Erythroblast (primary cell): ENCODE measurements at places on chromosomes 12 and 14.
A peak's percentile ranks its signal among the peaks of the same experiment; 100 is the strongest.

- DNase-seq: no peak
Observed at GRCh38 chr12:51914034-51914923, 7.0 kb downstream of the ACVRL1 start.

DNA sequence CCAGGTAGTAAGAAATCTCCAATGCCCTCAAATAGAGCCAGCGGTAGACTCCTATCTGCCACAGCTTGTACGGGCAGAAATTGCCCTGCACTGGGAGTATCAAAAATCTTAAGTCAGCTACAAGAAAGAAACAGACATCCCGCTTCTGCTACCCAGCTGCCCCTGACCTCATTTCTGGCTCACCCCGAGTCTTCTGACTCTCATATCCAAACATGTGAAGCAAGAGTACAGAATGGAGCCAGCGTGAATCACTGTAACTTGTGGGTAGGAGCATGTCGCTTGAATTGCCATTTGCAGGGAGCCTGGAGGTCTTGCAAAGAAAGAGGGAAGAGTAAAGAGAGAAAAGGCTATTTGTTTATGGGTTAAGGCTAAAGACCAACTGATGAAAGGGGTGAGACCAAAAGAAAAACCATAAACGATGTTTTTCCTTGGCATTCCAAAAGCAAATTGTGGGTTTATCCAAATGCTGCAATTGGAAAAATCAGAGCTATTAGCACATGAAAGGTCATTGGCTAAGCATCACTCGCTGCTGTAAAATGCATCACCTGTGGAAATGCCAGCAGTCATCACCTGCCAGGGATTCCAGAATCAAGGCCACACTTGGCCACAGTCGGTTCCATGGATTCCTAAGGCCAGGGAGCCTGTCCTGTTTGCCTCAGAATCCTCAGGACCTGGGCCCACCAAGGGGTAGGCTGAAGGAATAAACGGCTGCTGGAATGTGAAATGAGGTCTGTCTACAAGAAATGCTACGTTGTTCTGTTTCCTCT lies 86.6 kb downstream of the FOXN3 start:
- DNase-seq: no peak

DNA sequence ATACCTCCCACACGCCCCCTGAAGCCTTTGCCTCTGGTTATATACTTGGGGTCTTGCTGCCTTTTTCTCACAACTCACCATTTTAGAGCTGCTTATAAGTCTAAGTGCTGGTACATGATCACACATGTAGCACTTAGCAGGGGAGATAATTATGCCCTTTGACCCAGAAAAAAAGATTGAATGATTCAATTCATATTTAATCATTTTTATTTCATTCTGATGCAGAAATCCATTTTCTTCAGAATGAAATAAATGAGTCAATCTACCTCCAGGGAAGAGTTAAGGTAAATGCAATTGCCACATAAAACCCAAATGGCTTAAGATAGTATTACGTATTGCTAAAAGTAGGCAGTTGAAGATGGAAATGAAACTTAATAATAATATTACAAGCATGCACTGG lies 414.6 kb upstream of the PRICKLE1 start:
- no peak for DNase-seq

GRCh38 chr12:103529306-103529705 lies 33.5 kb upstream of the C12orf42 start:
- no peak for DNase-seq

- DNase-seq: no peak
Observed at GRCh38 chr12:19614601-19615383, 175.5 kb downstream of the AEBP2 start.

DNA sequence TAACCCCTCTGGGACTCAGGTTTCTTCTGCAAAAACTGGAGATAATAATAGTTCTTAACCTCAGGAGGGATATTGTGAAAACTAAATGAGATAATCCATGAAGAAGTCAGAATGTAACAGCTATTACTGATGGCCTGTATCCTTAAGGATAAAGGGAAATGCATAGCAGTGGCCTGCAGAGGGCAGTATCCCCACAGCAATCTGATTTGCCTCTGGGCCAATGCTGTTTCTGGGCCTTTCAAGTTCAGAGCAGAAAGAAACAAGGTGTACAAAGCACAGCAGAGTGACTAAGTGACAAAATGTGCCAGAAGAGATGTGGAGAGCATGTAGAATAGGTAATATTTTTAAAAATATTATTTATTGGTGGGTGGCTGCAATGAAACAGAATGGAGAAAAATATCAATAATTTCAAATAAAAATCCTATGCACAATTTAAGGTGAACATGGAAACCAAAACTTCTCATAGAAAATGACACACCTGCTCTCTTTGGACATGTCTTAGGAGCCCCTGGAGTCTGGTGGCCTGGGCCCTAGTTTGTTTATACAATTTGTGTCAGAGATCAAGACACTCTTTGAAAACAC lies 90.3 kb downstream of the C12orf75 start:
- DNase-seq: peak; percentile 53

DNA sequence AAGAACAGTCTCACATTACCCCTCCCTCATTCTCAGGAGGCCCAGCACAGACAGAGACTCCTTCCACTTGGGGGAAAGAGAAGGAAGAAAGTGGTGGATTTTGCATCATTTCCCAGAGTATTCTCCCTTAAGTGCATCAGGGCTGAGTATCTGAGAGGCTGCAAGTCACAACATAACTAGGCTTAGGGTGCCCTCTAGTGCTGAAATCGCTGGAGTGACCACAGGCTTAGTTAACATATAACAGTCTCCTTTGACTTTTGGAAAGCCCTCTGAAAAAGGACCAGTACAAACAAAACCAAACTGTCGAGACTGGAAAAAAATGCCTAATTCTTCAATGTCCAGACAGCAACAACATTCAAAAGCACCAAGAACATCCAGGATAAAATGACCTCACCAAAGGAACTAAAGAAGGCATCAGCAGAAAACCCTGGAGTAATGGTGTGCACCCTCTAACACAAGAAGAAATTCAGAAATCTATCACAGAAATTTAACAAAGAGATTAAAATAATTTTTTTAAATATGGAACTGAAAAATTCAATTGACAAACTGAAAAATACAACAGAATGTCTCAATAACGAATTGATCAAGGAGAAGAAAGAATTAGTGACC lies 412.3 kb downstream of the RPS29 start:
- peak; percentile 78 for DNase-seq

- no peak for DNase-seq
Observed at GRCh38 chr12:43599708-43600107, 47.7 kb upstream of the ADAMTS20 start.
